ENCODE measurements at places on chromosomes 12 and 14. TPM values are rescaled to one million over a fixed set of nuclear protein-coding genes. Genes with fewer than 3 reads are reported as not detected.

Gene PRKD1
- total RNA-seq = 7.7 TPM

Gene RFX4
- not detected for total RNA-seq

Gene NXPH4
- total RNA-seq = 3.8 TPM

Gene PHC1
- 11.6 TPM for total RNA-seq

Gene TMCC3
- under 0.01 TPM for total RNA-seq

Measured in smooth muscle cell of the coronary artery (primary cell).